Stimulated activated CD4-positive, alpha-beta T cell treated with anti-CD3 and anti-CD28 coated beads, Interleukin-1b, Interleukin-23, amount 100 ng/mL, for 1 hour (primary cell): ENCODE measurements at places on chromosomes 13 and 19.

- DNase-seq: no peak
Observed at GRCh38 chr13:33158816-33159215, 126.7 kb downstream of the STARD13 start.

DNA sequence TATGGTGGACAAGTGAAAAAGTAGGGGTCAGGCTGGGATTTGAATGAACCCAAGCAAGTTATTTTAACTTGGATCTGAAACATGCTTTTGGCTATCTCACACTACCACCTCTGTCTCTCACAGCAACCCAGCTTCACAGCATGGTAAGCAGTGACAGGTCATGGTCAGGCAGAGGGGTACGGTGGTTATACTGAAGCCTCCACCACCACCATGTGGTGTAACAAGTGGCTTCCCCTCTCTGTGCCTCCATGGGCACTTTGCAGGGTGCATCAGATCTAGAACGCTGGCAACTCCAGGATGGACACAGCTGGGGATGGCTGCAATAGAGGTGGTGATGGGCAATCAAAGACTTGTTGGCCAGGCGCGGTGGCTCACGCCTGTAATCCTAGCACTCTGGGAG, 739 bp upstream of the TMEM145 start:
- DNase-seq: no peak

DNA sequence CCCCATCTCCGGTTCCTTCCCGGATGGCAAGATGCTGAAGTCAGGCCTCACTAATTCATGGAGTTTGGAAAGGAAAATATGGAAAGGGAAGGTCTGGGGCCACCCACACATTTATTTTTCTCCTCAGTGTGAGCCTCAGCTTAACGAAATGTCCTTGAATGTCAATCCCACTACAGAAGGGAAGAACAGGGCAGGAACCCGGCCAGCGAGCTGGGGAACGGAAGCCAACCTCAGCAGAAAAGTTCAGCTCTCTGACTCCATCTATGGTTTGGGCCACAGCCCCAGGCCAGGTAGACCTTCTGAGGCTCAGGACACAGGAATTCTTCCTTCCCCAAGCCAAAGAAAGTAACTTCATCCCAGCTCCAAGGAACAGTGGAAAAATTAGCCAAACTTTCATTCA, 8.4 kb downstream of the C19orf12 start:
- no peak for DNase-seq

DNA sequence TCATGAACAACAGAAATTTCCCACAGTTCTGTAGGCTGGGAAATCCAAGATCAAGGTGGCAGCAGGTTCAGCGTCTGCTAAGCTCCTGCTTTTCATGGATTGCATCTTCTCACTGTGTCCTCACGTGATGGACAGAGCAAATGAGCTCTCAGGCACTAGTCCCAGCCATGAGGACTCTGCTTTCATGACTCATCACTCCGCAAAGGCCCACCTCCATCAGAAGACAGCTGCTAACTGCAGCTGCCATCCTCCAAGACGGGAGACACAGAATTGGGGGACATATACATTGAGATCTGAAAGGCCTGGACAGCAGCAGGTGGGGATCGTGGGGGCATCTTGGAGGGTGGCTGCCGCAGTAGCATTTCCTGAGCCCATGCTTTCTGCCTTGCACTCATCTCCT, 44.4 kb upstream of the SPATA13 start:
- no peak for DNase-seq

DNA sequence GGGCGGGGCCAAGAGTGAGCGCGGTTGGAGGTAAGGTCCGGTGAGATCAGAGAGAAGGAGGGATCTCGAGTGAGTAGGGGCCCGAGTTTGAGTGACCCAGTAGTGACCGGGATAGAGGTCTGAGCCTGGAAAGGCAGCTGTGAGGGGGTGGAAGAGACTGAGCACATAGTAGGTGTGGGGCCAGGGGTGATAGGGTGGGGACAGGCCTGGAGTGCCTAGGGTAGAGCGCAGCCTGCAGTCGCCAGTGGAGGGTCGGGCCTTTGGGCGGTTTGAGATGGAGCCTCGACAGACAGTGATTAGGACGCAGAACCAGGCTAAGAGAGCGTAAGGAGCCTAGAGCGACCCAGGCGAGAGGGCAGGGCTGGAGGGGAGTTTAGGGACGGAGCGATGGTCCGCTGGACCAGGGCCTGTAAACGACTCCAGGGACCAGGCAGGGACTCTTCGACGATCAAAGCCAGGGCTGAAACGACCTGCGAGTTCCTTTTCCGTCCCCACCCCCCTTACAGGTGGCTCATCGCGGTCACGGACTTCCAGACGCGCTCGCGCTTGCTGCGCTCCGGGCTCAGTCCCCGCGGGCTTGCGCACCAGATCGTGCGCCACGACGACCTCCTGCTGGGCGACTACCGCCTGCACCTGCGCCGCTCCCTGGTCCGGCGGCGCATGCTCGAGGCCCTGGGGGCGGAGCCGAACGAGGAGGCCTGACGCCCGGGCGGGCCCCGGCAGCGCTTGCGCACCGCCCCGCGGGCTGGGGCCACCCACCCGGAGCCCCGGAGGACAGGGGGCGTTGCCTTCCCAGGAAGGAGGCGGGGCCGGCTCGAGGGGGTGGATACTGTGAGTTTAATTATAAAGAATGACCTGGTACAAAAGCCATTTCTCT, 9.4 kb downstream of the C19orf81 start:
- DNase-seq: peak; percentile 38
